ENCODE measurements at places on chromosomes 1 and 21. TPM values are rescaled to one million over a fixed set of nuclear protein-coding genes. Genes with fewer than 3 reads are reported as not detected.

- no peak for DNase-seq
Measured at GRCh38 chr1:11690397-11691301, 861 bp upstream of the DRAXIN start.

GRCh38 chr1:226657895-226658545, 81.1 kb downstream of the ITPKB start:
- DNase-seq: no peak

The ANGEL2 gene
- 43.9 TPM for total RNA-seq

The NPHS2 gene
- not detected for total RNA-seq

DNA sequence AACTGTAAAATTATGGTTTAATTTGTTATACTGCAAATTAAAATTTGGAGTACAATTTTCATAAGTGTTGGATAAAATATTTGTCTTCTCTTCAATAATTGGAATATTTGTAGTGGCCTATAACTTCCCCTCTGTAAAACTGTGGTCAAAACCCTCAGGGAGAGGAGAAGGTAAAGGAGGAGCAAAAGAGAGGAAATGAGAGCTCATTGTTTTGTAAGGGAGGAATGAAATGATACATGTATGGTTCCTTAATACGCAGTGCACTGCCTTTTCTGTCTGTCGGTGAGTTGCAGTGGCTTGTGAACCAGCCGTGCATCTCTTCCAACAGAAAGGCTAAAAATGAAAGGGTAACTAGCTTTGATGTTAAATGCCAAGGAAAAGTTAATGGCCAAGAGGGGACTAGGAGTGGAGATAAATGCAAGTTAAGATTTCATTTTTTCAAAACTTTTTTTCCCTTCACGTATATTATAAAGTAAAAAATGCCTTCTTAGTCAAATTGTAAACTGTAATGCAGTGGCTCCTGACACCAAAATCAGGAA, 26.4 kb downstream of the LRRC8D start:
- no peak for DNase-seq

Data from ureter (tissue), 1 donor.